ENCODE measurements at places on chromosomes 3 and 15.

DNA sequence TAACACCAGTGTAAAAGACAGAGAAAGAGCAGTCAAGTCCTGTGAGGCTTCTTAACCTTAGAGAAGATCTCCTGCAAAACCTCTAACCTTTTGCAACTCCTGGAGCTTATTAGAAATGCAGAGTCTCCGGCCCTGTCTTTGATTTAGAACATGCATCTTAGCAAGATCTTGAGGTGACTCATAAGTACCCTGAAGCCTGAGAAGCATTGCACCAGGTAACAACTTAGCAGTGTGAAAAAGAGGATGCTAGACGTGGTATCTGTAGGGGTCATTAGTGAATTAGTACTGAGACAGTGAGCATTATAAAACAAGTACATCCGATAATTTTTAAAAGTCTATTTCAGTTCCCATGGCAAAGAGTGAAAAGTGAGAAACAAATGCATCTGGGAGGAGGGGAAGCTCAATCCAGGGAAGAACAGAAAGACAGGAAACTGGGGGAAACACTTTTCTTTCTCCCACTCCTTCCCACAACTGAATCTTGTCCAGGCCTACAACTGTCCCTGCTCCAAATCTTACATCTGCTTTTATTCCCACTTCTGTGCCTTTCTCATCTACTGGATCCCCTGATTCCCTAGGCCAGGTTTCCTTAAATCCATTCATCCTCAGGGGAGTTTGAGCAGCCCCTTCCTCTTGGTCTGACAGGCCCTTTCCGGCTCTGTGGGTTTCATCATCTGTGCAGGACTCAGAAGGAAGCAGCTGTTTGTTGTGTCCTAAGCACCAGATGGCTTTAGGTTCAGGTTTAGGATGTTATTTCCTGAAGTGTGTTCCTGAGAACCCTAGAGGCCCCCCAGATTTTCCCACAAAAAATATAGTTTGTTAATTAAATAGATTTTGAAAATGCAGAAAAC is 128.1 kb upstream of the IL12A start:
- no peak for DNase-seq

DNA sequence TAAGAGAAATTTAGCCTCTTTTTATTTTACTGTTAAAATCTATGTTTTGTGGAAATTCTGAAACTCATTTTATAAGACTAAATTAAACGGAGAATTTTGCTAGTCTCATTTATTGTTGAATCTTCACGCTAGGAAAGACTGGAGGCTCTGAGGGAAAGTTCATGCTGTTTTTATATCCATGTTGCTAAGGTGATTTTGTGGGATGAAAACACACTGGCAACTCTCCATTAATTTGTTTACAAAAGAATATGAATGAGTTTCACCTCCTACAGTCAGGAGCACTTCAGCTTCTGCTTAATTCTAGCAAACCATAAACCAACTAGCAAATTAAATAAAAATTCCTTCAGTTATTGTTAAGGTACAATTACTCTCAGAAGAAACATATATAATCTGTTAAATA is 195.4 kb downstream of the RAP2B start:
- no peak for DNase-seq

- DNase-seq = no peak
These were observed 14.8 kb downstream of the KLHL6 start for GRCh38 chr3:183540501-183541234.

GRCh38 chr3:52998771-52999513 is 46.9 kb downstream of the SFMBT1 start:
- DNase-seq = no peak

DNA sequence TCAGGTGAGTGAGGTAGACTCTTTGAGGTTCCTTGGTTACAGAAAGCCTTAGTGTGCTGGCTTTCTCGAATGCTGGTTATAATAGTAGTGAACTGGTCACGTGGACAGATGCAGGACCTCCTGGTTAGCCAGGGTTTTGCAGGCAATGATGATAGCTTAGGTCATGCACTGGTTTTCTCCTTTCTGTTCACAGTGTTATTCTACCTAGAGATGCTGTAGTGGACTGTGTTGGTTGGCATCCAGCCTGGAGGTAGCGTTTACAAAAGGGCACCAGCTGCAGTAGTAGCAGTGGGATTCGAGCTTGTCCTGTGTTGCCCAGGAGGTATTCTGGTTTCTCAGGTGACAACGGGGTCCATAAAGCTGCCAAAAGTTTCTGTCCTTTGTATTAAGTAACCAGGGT is 27.0 kb downstream of the PCCB start:
- DNase-seq = no peak

GRCh38 chr3:31841515-31841914 is 139.5 kb downstream of the OSBPL10 start:
- no peak for DNase-seq

GRCh38 chr3:186653984-186654383 is 11.8 kb upstream of the HRG start:
- no peak for DNase-seq

- DNase-seq = no peak
These were observed 214.8 kb upstream of the ST8SIA2 start for GRCh38 chr15:92178911-92179310.

- DNase-seq = no peak
These were observed 3.1 kb upstream of the CHRNA3 start for GRCh38 chr15:78623786-78624497.

DNA sequence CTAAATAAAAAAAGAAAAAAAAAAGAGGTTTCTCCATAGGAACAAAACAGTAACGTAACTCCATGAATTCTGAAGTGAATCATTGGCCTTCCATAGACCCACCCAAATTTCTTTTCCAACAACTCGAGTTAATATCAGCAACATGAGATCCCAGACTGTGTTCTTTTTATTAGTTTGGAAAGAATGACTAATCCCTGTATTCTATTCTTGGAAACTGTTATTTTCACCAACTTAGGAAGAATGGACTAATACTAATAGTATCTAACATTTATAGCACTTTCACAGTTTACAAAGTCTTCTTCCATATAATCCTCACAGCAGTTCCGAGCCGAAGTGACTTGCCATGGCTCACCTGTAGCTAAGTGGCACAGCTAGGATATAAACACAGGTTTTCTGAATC is 72.7 kb upstream of the SLC4A7 start:
- DNase-seq = no peak
